ENCODE measurements at places on chromosomes 13 and 19. TPM values are rescaled to one million over a fixed set of nuclear protein-coding genes. Genes with fewer than 3 reads are reported as not detected.

SPINT2 gene
- 3.7 TPM for total RNA-seq

FGF22 gene
- not detected for total RNA-seq

CGB2 gene
- not detected for total RNA-seq

SIGLEC5 gene
- total RNA-seq: not detected

FFAR2 gene
- total RNA-seq: not detected

PRODH2 gene
- not detected for total RNA-seq

QPCTL gene
- total RNA-seq: 49.6 TPM
